ENCODE measurements at places on chromosomes 3 and 15.

DNA sequence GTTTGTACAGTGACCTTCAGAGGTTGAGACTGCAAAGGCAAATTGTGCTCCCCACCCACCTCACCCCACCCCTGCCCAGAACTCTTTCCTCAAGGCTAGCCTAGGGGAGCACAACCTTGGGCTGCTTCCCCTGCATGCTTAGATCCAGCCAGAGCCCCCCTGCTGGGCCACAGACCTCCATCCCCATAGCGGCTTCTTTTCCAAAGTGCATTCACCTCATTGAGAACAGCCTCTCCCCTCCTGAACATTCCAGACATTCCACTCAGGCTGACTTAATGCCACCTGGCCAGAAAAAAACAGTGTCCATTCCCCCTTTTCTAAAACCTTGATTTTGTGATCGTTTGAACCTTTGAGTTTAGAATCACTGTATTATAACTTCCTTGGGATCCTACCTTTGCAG lies 124.4 kb upstream of the TOPAZ1 start:
- no peak for DNase-seq

DNA sequence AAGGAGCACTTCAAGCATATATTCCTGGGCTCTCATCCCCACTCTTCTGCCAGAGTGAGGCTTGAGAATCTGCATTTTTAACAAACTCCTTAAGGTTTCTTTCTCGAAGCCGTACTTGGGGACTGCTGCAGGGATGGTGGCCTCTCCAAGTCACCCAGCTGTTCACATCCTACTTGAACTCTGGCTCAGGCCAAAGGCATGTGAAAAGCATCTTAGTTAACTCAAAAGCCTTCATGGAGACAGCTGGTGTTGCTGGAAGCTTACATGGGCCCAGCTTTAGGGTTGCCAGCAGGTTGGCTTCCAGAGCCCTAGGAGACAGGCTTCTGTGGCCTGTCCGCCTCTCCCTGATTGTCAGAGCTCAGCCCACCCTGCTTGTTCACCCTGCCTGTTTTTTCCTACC lies 139.2 kb downstream of the THSD4 start:
- no peak for DNase-seq

DNA sequence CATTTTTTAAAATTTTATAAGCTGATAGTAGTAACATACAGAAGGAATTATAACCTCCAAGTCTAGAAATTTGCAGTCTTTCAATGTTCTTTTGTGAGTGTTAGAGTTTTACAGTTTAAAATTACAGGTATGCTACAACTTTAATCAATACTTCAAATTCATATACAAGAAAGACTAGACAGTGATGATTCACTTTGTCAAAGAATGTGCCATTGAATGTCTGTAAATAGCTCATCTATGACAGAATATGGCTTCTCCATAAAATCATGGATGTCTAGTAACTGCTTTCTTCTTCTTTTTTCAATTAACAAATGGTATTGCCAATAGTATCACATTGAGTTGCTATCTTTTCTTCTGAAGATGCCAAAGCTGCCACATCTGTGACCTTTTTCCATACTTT lies 4.1 kb upstream of the TSC22D2 start:
- no peak for DNase-seq

- DNase-seq: no peak
These were observed 48.2 kb upstream of the VGLL4 start for GRCh38 chr3:11691767-11692531.

- DNase-seq: no peak
These were observed 221.2 kb upstream of the LINGO1 start for GRCh38 chr15:77853910-77854309.

- no peak for DNase-seq
These were observed 78.2 kb upstream of the TJP1 start for GRCh38 chr15:29900237-29901189.

- no peak for DNase-seq
These were observed 57.2 kb downstream of the EPHB3 start for GRCh38 chr3:184618811-184619210.

GRCh38 chr15:63037976-63038720 lies 4.4 kb upstream of the TPM1 start:
- DNase-seq: no peak

- no peak for DNase-seq
These were observed 45.5 kb downstream of the RFTN1 start for GRCh38 chr3:16468002-16468335.

- no peak for DNase-seq
These were observed 20.3 kb downstream of the NIT2 start for GRCh38 chr3:100354850-100355249.

DNA sequence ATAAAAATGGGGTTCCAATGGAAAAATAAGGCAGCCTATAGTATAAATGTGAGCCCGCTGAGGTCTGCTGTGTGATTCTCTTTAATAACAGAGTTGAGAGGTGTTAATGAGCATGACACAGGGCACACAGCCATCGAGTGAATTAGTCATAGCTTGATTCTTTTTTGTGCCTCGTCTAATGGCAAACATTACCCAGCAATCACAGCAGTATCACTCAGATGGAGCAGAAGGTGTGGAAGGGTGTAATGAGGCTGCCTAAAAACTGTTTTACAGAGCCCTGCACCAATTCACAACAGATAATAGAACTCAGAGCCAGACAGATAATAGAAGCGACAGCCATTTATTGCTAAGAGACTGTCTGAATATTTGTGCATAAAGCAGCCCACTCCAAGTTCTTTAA lies 178.6 kb upstream of the TPRG1 start:
- no peak for DNase-seq

DNA sequence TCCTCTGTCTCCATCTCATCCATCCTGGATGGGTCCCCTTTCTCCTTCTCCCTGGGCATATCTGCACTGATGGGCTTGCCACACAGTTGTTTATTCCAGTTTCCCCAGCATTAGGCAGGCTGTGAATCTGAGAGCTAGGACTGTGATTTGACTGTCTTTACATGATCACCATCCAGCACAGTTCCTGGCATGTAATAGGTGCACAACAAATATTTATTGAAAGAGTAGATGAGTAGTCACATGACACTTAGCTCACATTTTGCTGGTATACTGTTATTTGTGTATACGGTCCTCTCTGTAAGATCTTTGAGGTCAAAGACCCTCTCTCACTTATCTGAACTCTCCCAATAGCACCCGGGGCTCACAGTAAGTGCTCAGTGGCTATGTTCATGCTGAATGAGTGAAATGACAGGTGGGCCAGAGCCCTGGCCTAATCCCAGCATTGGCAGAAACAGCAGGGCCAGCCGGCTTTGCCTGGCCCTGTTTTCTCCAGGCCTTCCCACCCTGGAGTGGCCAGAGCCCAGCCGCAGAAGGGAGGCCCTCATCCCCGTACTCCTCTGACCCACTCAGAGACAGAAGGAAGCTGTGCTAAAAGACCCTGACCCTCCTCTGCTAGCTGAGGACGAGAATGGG lies 16.2 kb upstream of the BAHD1 start:
- no peak for DNase-seq

DNA sequence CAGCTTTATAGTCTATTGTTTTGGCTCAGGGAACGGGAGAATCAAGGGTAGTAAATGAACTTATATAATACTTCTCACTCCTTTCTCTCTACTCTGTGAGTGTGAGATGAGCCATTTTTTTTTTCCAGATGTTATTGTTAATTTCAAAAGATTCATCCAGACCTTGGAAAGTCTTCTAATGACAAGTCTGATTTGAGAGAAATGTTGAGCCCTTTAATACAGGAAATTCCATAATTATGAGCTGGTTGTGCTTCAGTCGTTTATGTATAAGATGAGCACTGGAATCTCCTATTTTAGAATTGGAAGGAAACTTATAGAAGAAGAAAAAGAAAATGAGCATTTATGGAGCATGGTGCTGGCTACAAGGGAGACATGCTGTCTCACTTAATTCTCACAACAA lies 92.0 kb downstream of the FBN1 start:
- no peak for DNase-seq

DNA sequence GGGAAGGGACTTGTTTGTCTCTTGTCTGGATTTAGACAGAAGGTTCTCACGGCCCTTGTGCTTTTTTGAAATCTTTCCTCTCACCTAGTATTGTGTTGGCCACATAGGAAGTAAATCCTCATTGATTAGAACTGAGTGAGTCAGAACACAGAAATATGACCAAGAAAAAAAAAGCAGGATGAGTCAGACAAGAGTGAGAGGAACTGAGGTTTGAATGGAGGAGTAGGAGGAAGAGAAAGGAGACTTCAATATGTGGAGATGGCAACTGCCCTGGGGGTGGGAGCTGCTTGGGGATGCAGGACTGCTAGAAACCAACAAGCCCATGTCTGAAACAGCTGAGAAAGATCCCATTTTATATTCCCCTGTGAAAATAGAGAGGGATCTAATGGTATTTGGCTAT lies 194.1 kb upstream of the ZBTB20 start:
- no peak for DNase-seq

GRCh38 chr3:31922962-31923361 lies 58.1 kb downstream of the OSBPL10 start:
- no peak for DNase-seq

- DNase-seq: no peak
These were observed 5.8 kb upstream of the CXCR6 start for GRCh38 chr3:45937206-45938042.

DNA sequence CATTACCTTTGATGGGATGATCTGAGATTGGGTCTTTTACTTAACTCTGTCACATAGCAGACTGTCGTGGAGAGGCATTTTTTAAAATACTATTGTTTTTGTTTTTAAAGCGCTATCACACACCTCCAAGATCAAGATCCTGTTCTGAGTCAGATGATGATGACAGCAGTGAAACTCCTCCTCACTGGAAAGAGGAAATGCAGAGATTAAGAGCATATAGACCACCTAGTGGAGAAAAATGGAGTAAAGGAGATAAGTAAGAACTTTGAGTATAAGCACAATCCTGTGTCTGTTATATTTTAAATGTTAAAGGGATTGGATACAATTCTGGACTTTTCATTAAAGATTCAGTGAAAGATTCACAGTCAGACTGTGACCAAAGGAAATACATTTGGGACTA lies 18.4 kb upstream of the ZBTB47 start:
- DNase-seq: no peak

- DNase-seq: no peak
These were observed 53.9 kb upstream of the ATOSA start for GRCh38 chr15:52733088-52733487.

GRCh38 chr3:126304704-126305103 lies 52.5 kb downstream of the KLF15 start:
- DNase-seq: no peak

- no peak for DNase-seq
These were observed 14.6 kb downstream of the ZNF860 start for GRCh38 chr3:31996195-31996594.

GRCh38 chr15:42921342-42921731 lies 759 bp upstream of the TTBK2 start:
- no peak for DNase-seq

- no peak for DNase-seq
These were observed 3.6 kb downstream of the PRSS50 start for GRCh38 chr3:46713898-46714552.

GRCh38 chr3:175356899-175357324 lies 497.8 kb downstream of the NAALADL2 start:
- DNase-seq: no peak

DNA sequence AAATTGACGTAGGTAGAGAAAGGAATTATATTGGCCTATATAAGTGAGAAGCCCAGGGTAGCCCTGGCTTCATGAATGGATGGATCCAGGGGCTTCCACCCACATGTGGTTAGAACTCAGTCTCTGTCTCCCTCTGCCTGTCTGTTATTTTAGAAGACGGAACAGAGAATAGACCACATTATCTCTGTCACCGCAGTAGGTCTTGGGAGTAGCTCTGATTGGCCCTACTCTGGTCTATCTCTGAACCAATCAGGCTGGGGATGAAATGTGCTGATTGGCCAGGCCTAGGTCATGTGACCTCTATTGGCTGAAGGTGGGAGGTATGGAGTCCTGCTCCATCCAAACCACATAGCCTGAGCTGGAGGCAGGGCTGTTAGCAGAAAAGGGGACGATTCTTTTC lies 143.0 kb upstream of the PRR23C start:
- no peak for DNase-seq

DNA sequence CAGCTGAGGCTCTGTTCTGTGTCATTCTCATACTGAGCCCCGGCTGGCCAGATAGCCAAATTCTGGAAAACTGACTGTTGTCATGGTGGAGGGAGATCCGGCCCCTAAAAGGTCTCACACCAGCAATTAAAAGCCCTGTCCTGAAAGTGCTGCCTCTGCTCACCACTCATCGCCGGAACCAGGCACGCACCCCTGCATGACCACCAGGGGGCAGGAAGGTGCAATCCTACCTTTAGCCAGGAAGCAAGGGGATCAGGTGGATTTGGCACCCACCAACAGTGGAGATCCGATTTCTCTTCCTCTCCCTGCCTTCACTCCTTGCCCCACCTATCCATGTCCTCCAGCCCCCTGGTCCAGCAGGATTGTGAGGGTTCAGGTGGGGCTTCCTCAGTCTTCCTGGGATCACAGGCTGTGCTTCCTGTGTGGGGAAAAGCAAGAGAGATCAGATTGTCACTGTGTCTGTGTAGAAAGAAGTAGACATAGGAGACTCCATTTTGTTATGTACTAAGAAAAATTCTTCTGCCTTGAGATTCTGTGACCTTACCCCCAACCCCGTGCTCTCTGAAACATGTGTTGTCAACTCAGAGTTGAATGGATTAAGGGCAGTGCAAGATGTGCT lies 16.1 kb upstream of the CACNA2D2 start:
- peak; percentile 71 for DNase-seq

GRCh38 chr15:39479911-39480310 lies 101.0 kb upstream of the THBS1 start:
- no peak for DNase-seq

- DNase-seq: no peak
These were observed 399.8 kb downstream of the SHQ1 start for GRCh38 chr3:72448375-72448823.

GRCh38 chr3:182479419-182480336 lies 313.6 kb upstream of the ATP11B start:
- no peak for DNase-seq

DNA sequence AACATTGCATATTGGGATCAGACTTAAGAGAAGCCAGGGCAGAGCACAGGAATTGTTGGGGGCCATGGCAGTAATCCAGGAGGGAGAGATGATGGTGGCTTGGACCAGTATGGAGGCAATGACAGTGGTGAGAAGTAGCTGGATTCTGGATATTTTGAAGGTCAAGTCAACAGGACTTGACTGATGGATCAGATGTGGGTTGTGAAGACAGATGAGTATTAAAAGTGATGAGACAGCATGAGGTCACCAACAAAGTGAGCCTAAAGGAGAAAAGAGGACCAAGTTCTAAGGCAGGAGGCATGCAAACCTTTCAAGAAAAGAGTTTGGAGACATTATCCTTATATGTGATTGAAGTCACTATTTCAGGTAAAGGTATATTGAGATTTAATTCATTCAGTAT lies 56.6 kb upstream of the TIPARP start:
- no peak for DNase-seq

GRCh38 chr3:116314476-116314875 lies 130.8 kb downstream of the LSAMP start:
- no peak for DNase-seq
